ENCODE measurements at places on chromosomes 12 and 14.

DNA sequence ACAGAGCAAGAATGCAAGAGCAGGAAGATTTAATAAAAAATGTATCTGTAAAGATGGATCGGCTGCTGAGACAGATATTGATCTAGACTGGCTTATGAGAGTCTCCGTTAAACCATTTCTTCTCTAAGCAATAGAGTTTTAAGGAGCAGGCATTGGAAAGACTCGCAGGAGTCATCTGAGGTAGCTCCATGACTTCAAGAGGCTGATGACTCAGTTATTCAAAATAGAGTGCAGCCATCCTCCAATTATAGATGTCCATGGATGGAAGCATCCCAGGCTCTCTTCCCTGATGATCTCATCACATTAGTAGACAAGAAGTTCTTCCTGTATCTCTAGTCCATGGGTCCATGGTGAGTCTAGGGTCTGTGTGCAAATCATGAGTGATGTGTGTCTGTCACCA is 638.3 kb upstream of the TMEM132C start:
- peak; percentile 2 for DNase-seq

DNA sequence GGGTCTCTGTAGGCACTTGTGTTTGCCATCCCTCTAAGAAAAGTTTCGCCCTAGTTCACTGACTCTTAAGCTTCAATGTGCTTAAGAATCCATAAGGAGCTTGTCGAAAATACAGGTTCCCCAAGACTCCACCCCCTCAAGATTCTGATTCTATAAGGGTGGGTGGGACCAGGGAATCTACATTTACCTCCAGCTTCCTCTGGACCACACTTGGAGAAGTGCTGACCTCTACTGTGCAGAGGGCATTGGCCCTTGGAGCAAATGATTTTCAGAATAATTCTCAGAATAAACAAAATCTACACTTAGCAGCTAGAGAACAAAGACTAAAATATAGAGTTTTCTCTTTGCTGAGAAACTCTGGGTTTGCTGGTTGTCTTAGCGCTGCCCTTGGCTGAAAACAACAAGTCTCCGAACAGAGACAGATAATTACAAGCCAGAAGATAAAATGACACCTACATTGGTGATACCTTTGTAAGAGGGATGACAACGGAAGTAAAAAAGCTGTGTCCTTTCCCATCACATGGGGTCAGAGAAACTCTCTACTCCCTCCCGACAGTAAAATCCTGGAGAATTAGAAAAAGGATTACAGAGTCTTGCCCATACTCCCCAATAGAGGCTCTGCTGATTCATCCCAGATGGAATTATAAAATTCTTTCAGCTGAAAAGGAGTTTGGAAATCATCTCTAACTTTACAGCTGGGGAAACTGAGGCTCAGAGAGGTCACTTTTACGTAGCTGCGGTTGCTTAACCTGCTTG is 4.8 kb downstream of the TGFB3 start:
- no peak for DNase-seq

DNA sequence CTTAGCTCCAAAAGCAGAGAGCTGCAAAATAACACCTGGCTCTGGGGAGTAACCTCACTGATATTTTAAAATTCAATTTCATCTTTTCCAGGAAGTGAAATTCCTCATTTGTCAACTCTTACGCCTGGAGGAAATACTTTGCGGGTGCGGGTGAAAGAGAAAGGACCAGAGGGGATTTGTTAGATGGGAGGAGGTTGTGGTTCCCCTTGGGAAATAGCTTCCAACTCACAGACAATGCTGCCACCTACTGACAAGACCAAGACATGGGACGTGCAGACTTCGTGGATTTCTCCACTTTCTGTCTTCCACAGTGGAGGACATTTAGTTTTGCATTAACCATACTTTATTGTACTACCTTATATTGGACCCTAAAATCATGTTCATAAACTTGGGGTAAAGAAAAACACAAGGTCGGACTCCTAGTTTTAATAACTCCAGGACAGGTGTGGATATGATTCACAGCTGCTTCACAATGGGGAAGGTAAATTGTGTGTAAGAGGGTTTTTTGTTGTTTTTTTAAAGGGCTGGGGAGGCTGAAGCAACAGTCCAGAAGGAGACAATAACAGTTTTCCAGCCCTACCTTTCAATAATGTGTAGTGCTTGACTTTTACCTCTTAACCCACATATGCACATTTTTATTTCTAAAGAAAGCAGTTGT is 10.8 kb downstream of the FBXL14 start:
- DNase-seq, result peak; percentile 63

DNA sequence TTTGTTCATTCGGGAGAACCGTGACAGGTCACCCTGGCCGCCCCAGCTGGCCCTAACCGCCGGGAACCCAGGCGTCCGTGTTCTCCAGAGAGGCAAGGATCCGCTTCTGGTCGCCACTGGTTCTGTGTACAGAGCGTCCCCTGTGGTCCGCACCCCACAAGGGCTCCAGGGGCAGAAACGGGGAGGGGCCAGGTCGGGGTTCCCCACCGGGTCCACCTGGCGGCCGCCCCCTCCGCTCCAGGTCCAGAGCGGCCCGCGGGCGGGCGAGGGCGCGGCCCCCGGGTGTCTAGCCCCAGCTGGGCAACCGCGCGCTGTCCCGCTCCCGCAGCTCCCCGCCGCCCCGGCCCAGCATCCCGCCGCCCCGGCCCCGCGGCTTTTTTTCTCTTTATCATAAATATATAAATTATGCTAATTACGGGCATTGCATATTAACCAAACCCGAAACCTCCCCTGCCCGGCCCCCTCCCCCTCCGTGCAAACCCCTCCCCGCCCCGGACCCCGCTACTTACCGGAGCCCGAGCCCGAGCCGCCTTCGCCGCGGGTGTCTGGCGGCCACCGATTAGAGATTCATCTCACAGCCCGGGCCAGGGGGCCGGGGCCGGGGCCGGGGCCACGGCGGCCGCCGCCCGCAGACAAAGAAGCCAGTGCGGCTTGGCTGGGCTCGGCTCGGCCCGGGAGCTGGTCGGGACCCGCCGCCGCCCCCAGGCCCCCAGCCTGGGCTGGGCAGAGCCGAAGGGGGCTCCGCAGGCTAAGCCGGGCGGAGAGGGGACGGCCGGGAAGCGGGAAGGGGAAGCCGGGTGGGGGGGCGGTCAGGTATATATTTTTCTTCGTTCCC is 512 bp downstream of the POU6F1 start:
- no peak for DNase-seq

All from NCI-H446 treated with DMSO at 0.1 percent for 48 hours (cell line).